ENCODE measurements at places on chromosomes 2 and 18.

DNA sequence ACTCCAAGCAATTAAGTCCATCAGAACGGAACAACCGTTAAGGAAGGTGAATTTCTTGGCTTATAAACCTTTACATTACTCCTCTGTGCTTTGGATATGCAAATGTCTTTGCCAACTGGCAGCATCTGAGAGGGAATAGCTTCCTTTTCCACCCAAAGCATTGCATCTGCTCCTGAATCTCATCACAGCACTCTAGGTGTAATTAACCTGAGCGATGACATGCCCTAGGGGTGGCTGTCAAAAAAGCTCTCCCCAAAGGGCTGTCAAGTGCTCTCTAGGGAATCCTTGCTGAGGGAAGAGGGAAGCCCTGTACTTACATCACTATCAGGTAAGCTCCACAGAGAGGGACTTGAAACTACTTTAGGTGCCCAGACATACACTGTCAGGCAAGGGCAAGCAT lies 5.5 kb upstream of the SMARCAL1 start:
- DNase-seq = no peak

GRCh38 chr2:89851583-89851905 lies 1160.1 kb downstream of the RPIA start:
- no peak for DNase-seq

DNA sequence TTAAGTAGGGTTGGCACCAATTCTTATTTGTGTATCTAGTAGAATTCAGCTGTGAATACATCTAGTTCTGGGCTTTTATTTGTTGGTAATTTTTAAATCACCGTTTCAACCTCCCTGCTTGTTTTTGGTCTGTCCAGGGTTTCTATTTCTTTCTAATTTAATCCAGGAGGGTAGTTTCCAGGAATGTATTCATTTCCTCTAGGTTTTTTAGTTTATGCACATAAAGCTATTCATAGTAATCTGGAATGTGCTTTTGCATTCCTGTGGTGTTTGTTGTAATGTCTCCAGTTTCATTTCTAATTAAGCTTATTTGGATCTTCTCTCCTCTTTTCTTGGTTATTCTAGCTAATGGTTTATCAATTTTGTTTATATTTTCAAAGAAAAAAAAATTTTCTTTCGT lies 1361.8 kb upstream of the DDX18 start:
- DNase-seq = no peak

DNA sequence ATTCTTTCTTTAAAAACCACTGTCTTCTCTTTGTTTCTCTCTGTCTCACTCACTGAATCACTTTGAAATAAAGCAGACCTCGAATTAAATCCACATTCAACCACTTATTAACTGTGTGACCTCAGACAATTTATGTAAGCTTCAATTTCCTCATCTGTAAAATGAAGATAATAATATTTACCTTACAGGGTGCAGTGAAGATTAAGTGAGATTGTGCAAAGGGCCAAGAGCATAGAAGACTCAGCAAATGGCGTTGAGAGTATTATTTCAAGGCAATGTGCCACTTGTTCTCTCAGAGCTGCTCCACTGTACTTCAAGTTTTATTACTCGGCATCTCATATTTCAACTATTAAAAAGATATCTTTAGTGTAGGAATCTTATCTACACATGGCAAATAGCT lies 454.2 kb upstream of the HNRNPA3 start:
- no peak for DNase-seq

- DNase-seq = no peak
These were observed 13.6 kb downstream of the MRO start for GRCh38 chr18:50806208-50806616.

- DNase-seq = no peak
These were observed 193.9 kb downstream of the FIGN start for GRCh38 chr2:163541943-163542342.

DNA sequence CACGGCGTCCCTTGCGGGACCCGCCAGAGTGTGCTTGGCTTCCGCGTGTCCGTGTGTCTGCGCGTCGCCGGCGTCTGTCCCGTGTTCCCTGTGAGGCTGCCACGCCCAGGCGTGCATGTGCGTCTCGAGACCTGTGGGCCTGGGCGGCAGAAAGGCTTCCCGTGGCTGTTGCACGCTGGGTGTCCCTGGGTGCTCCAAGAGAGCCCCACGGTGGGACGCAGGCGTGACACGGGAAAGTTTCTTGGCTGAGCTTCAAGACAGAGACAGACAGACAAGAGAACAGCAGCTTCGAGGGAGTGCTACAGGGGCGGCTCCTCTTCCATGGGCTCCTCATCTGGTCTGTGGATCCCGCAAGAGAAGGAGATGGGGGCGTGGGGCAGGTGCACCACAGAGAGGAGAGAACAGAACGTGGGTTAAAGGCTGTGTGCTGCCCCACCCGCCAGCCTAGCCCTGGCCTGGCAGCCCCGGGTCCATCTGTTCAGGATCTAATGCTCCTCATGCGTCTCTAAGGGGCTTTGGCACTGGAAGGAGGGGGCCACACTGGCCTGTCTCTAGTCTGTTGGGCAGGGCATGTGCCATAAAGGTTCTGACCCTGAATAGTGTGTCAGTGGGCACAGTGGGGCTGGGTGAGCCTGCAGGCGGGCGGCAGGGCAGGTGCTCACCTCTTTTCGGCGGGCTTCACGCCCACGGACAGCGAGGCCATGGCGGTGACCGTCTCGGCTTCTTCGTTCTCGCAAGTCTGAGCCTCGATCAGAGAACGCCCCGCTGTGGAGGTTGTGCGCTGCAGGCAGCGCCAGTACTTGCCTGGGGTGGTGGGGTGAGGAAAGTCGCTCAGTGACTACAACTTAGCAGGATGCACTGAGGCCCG lies 205.1 kb downstream of the TWIST2 start:
- DNase-seq = no peak

- DNase-seq = no peak
These were observed at the start of gene CTAGE1 for GRCh38 chr18:22417496-22418188. Gene CTAGE1 (minus strand): TSS chr18:22417915. CDS start chr18:22417811, 104 bp downstream.

DNA sequence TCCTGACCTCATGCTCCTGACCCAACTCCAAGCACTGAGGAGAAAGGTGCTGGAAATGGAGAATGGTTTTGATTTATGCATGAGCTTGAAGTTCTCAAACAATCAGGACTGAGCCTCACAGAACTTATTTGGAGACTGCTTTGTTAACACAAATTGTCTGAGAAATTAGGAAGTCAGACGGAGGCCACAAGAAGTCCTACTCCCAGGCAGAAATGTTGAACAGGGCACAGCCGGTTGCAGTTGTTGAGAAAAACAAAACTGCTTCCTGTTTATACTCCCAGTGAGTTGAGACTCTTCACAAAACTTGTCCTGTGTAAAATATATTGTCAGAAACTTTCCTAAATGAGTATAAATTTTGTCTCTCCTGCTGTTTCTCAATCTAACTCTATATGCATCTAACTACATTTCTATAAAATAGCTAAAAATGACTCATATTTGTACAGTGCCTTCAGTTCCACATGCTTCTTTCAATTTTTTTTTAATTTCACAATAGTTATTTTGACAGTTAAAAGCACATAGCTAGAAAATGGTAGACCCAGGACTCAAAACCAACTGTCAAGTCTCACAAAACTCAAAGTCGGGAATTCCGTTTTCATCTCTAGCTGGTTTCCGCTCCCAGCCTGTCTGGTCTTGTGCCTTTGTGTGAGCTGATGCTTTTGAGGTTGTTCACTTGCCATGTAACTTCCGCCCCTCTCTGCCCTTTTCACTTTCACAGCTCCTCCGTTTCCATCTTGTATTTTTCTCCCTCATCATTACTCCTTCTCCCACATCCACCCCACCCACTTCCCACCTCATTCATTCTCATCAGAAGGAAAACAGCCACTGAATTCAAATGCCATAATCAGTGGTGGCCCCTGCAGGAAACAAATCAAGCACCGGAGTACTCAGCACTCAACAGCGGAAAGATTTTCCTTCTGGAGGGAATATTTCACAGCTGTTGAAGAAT lies 215.0 kb downstream of the SUCLG1 start:
- no peak for DNase-seq

DNA sequence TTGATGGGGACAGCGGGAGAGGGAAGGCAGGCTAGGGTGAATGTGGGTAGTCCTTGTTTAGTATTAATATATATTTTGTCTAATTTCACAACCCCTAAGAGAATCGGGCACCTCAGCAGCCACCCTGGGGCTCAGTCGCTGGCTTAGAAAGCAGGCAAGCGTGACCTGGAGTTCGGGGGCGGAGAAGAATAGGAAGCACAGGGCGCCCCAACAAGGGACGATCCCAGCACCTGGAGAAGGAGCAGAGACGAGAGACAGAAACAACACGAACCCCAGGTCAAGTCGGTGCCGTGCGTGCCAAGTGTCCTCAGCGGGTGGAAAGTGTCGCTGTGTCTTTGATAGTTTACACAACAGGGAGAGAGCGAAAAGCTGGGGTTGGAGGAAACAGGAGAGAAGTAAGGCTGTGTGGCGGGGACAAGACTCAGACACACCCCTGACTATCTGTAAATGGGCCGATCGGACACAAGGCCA lies 95.4 kb downstream of the NFATC1 start:
- no peak for DNase-seq

GRCh38 chr2:85861180-85861579 lies 27.6 kb downstream of the ST3GAL5 start:
- DNase-seq = no peak

DNA sequence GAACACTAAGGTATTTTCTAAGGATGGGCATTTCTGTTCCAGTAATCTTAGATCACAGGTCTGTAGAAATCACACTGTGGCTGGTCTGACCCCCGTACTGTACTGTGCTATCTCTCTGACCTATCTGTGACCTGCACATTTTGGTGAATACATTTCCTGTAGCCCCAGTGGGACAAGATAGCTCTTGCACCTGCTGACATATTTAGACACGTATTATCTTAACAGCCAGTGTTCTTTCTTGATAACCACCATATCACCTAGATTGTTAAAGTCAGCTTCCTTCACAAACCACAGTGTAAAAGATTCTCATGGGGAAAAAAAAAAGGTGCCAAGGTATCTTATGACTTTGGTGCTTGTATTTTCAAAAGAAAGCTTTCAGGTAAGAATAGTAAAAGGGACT lies 39.8 kb upstream of the TMEM247 start:
- no peak for DNase-seq

DNA sequence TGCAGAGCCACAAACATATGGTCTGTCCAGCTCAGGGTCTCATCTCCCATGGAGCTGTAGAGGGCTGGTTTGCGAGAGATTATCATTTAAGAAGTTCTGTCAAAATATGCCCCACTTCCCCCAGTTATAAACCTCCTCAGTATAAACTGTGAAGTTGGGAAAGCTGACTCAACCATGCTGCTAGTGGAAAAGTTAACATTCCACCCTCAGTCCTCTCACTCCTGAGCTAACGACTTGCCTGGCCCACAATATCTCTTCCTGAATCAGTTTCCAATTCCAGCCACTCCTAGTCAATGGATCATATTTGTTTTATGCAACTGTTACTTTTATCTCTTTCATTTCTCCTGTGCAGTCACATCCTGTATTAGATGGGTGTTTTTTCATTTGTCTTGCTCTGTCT lies 326.2 kb downstream of the SETBP1 start:
- no peak for DNase-seq

DNA sequence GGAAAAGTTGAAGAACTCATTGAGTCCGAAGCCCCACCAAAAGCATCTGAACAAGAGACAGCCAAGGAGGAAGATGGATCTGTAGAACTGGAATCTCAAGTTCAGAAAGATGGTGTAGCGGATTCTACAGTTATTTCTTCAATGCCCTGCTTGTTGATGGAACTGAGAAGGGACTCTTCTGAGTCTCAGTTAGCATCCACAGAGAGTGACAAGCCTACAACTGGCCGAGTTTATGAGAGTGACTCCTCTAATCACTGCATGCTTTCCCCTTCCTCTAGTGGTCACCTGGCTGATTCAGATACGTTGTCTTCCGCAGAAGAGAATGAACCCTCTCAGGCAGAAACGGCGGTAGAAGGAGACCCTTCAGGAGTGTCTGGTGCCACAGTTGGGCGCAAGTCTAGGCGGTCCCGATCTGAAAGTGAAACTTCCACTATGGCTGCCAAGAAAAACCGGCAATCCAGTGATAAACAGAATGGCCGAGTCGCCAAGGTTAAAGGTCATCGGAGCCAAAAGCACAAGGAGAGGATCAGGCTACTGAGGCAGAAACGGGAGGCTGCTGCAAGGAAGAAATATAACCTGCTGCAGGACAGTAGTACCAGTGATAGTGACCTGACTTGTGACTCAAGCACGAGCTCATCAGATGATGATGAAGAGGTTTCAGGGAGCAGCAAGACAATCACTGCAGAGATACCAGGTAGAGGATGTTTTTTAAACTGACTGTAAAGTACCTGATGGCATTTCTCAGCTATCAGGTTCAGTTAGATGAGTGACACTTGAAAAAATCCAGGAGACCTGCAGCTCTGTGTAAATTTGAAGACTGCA lies 111.9 kb downstream of the HAUS1 start:
- DNase-seq = no peak

DNA sequence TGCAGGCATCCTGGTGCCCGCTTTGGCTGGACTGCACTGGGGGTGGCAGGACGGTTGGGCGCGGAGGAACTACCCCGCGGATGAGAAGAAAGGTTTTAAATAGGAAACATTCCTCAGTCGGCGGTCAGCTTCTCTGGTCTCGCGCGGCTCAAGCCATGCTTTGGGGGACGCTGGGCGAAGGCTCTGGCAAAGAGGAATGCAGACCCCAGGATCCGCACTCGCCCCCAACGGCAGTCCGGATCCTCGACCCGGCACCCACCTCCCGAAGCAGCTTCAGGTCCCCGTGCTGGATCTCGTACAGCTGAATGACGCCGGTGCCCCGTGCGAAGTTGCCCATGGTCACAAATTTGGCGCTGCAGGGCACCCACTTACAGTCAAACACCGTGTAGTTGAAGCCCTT lies 686 bp upstream of the PNO1 start:
- DNase-seq = no peak

GRCh38 chr18:48767090-48767690 lies 183.6 kb downstream of the SMAD7 start:
- no peak for DNase-seq

DNA sequence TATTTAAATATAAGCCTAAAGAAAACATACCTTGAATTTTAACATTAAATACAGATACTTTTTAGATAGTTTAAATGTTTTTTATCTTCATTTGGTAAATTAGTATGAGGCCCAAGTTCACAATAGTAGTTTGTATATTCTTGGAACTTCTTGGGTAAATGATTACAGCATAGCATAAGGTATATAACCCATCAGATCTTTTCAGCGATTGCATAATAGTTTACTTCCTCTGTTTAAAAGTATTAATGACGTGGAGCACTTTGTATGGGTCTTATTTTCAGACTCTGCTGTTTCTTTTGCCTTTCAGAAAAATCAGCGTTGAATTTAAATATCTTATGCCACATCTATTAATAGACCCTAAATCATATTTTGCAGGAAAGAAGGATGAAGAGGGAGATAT lies 60.2 kb downstream of the CHRNA1 start:
- no peak for DNase-seq

DNA sequence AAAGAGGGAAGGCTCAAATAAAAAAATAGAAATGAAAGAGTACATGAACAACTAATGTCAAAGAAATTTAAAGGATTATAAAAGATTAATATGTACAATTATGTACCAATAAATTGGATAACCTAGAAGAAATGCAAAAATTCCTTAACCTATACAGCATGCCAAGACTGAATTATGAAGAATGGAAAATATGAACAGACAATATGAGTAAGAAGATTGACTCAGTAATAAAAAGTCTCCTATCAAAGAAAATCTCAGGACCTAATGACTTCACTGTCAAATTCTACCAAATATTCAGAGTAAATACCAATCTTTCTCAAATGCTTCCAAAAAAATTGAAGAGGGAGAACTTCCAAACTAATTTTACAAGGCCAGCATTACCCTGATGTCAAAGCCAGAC lies 120.2 kb upstream of the SPOPL start:
- DNase-seq = no peak

GRCh38 chr2:11624893-11625292 lies 45.1 kb downstream of the NTSR2 start:
- DNase-seq = no peak

- no peak for DNase-seq
These were observed 24.0 kb downstream of the KIF1A start for GRCh38 chr2:240795916-240796510.
